Hepatic stellate cell (primary cell): ENCODE measurements at places on chromosomes 5 and 9.

DNA sequence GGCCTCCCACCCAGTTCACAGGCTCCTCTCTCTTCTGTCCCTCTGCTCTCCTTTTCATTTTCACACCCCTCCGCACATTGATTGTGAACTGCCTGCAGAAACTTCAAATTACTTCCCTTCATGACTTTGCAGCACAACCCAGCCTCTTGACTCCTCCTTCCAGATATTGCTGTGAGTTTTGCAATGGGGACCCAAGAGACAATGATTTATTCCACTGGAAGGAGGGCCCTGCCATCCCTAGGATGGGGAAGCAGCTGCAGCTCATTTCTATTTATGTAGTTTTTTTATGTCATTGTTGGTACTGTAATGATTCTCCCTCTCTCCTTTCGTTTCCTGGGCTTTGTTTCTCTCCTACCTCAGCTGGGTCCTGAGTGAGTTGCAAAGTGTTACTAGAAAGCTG lies 364.9 kb downstream of the ICE1 start:
- DNase-seq: no peak

DNA sequence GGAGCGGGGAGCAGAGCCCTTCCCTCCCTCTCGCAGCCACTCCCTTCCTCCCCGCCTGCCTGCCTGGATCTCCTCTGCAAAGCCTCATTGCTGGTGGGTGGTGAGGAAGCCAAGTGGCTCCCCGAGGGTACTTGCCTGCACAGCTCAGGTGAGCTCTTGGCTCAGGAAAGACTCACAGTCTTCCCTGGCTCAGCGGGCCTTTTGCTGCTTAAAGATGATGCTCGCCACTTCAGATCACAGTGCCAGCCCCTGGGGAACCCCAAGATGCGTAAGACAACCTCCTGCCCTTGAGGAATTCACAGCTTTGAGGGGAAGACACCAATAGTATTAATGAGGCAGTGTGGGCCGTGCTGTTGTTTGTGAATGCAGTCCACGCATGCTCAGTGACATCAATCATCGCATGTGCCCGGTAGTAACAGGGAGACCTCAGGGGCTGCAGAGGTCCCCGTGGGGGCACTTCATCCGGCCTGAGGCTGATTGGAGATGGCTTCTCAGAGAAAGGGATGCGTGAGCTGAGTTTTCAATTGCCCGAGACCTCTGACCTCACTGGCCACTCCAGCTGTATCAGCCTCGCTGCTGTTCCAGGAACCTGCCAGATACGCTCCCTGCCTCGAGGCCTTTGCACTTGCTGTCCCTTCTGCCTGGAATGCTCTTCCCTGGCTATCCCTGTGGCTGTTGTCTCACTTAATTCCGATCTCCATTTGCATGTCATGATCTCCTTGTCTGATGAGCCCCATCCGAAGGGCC lies 36.8 kb downstream of the ERGIC1 start:
- DNase-seq: no peak

DNA sequence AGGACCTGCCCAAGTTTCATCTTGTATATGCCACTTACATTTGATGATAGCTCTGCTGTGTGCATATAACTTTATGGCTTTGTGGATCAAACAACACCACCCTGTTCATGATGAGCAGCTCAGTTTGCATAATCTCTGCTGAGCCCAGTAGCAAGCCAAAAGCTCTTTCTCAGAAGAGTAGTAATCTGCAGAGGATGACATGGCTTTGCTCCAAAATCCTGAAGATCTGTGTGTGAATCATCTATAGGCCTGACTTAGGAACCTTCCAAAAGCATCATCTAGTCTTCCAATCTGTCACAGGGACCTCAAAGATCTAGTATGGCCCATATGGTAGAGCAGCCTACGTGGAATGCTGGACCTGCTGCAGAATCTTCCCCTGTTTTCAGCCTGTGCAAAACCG lies 394.6 kb downstream of the PSAT1 start:
- DNase-seq: no peak

DNA sequence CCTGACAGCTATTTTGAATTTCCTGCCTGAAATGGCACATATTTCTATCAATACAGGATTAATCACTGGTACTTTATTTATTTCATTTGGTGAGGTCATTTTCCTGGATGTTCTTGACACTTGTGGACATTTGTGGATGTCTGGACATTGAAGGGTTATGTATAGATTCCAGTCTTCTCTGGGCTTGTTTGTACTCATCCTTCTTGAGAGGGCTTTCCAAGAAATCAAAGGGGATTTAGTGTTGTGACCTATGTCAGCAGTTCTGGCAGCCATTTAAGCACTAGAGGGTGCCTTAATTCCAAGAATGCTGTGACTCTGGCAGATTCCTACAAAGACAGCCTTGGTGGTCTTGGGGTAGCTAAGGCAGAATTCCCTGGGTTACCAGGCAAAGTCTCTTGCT lies 259.7 kb downstream of the CSNK1G3 start:
- DNase-seq: no peak

DNA sequence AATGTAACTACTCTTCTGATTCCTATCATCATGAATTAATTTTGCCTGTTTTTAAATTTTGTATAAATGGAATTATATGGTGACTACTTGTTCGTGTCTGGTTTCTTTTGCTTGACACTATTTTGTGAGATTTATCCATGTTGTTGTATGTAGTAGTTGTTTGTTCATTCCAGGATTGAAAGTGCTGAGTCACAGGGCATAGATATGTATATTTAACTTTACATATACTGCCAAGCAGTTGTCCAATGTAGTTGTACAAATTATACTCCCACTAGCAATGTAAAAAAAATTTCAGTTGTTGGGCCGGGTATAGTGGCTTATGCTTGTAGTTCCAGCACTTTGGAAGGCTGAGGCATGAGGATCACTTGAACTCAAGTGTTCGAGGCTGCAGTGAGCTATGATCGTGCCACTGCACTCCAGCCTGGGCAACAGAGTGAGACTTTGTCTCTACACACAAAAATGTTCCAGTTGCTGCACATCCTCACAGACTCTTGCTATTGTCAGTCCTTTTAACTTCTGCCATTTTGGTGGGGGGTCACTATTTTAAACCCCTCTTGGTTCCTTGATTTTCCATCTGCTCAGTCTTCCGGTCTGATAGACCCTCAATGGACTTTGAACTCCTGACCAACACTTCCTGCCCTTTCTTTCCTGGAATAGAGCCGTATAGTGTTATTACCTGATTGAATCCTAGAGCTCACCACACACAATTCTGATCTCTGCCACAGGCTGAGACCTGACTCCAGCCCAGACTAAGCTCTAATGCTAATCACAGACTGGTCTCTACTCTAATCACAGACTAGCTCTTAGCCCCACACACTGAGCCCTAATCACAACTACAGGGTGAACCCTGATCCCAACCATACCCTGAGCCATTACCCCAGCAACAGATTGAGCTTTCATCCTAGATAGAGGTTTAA lies 69.3 kb upstream of the MELK start:
- DNase-seq: no peak

DNA sequence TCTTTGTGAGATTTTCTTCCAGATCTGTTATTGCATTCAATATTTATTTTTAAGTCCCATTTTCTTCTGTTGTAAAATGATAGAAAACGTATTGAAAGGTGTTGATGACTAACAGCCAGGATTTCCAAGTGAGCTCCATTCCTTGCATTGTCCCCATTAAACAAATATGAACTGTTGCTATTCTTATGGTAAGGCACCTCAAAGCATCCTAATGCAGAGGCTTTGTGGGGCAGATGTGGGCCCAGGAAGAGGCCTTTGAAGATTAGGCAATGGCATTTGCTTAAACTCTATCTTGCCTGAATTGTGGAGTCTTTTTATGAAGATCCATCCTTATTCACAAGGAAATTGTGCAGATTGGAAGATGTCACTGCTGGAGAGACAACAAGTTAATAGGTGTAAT lies 38.9 kb downstream of the NTRK2 start:
- no peak for DNase-seq

GRCh38 chr5:14251733-14252132 lies 108.6 kb downstream of the TRIO start:
- no peak for DNase-seq

DNA sequence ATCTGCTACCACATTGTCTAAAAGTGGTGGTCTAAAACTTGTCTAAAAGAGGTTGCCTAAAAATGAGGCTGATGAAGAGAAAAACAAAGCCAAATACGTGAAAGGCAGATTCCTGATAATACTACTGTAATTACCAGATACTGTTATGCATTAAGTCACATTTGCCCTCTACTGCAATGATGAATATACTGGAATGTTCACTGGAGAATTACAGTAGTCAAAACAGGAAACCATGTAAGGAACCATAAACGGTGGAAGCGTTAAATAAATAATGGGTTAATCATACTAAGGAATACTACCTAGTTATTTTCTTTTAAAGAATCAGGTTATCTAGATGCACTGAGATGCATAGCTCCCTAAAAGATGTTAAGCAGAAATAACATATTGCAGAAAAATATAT lies 201.3 kb downstream of the MCTP1 start:
- no peak for DNase-seq

GRCh38 chr5:140075371-140075770 lies 32.3 kb upstream of the NRG2 start:
- DNase-seq: peak; percentile 16

DNA sequence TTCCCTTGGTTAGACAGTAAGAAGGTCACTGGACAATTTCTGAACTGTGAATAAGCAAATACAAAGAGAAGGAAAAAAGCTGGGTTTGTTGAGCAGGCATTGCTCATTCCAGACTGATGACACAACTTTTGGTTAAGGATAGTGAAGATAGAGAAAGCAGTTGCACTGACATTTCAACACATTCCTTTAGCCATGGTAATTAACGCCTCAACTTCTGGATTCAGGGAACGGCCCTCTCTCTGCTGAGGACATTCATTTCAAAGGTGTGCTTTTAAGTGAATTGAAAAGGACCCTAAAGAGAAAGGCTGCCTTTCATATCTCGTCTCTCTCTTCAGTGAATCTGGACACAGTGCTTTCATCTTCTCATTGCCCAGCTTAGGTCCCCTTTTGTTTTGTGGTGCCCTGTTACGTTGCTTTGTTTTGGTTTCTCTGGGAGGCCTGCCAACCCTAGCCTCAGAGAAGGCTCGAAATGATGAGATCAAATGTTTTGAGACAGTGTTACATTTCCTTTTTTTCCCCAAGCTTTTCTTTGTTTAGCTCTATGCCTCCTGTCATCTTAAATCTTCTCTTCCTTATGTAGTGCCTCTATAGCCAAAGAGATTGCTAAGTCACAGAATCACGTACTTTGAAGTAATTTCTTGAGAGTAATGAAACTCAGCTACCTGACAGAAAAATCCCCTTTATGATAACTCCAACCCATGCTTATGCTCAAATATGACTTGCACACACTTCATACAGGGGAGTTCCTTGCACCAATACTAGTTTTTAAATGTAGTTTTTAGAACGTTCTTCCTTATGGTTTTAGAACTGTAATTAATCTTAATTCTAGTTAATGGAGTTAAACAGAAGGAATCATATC lies 94.4 kb upstream of the IFNE start:
- peak; percentile 46 for DNase-seq
